ENCODE measurements at places on chromosomes 1 and 21.

GRCh38 chr1:225597926-225598575, 54.9 kb downstream of the ENAH start:
- DNase-seq, result no peak

GRCh38 chr1:233140974-233141373, 154.6 kb downstream of the PCNX2 start:
- no peak for DNase-seq

- DNase-seq, result no peak
Observed at GRCh38 chr1:155192346-155193274, 15.1 kb downstream of the THBS3 start.

GRCh38 chr1:30905916-30906620, 2.5 kb downstream of the SDC3 start:
- no peak for DNase-seq

GRCh38 chr1:46719689-46720088, 775 bp upstream of the EFCAB14 start:
- no peak for DNase-seq

DNA sequence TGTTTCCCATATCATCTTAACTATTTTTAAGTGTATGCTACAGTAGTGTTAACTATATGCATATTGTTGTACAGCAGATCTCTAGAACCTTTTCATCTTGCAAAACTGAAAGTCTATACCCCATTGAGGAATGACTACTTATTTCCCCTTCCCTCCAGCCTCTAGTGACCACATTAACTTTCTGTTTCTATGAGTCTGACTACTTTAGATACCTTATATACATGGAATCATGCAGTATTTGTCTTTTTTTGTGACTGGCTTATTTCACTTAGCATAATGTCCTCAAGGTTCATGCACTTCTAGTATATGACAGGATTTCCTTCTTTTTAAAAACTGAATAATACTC, 96.5 kb upstream of the BTG3 start:
- DNase-seq, result no peak

DNA sequence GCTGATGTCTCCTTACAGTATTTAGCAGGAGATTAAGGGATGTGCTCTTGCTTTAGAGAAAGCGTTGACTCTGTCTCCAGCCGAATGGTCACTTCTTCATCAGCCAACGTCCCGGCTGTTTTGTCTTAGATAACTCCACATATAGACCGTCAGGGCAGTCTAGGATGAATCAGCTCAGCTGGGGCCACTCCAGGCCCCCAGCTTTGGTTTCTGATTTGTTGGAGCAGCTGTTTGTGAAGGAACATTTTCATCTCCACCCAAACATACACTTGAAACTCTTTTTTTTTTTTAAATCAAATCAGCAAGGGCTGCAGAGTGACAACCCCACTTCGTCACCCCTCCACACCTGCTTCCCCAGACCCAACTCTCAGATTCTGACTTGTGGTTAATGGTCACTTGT, 206.1 kb upstream of the GALNT2 start:
- no peak for DNase-seq

GRCh38 chr1:43947874-43948437, 1.2 kb downstream of the IPO13 start:
- DNase-seq, result no peak

GRCh38 chr1:235045034-235045690, 83.5 kb downstream of the TOMM20 start:
- DNase-seq, result no peak

GRCh38 chr1:210597555-210598134, 268.9 kb downstream of the HHAT start:
- no peak for DNase-seq

DNA sequence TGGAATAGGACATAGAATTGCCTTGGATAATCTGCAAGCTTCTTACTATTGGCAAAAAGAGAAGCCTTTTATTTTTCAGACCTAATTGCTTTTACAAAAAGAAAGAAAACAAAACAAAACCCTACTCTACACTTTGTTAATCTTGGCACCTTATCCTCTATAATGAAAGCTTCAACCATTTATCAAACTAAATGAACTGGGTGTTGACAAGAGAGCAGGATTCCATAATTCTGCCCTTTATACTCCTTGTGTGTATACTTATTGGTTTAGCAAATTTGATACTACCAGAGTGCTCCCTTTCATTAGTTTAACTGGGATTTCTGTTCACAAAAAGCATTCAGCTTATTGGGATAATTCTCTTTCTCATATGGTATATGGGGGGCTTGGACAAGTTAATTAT, 3.0 kb upstream of the TMCC2 start:
- no peak for DNase-seq

- no peak for DNase-seq
Observed at GRCh38 chr1:116308276-116308675, 64.8 kb upstream of the ATP1A1 start.

- no peak for DNase-seq
Observed at GRCh38 chr21:26140926-26141325, 29.6 kb downstream of the APP start.

DNA sequence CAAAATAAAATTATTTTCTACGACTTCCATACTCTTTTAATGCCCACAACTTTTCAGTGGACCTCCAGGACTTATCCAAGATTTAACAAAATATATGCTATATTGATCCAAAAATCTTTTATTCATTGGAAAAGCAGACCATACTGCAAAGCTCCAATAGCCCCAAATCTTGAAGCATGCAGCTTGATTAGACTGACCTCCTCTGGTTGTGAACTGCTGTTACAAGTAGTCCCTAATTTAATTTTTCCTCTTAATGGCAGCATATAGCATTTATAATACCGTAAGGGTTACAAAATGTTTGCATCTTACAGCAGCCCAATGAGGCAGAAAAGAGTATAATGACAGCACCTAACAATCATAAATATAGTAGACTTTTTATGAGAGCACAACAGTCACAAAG, 49.8 kb downstream of the TPR start:
- no peak for DNase-seq

DNA sequence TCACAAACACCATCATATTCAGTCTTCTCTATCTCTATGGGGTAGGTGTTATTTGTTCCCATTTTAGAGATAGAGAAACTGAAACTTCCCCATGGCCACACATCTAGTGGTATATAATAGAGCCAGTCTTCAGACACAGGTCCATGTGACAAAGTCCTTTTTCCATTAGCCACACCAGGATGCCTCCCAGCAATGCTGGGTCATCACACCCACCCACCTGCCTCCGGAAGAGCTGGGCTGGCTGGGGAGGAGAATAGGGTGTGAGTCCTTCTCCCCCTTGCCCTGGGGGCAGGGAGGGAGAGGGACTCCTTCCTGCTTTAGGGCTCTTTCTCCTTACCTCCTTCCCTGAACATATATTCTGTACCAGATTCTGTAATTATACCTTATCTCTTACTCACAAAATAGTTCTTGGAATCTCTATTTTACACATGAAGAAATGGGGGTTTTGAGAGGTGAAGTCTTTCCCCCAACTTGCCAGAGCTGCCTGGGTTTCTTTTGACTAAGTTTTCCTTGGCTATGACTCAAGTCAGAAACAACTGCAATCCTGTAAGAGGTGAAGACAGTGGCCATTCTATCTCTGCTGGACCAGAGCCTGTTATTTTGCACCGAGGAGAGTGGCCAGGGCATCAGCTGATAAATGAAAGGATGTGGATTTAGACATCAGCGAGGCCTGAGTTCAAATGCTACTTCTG, 30.0 kb downstream of the SOX13 start:
- no peak for DNase-seq

GRCh38 chr1:28010969-28011368, 51.2 kb downstream of the XKR8 start:
- DNase-seq, result no peak

Data from activated CD4-positive, CD25-positive, alpha-beta regulatory T cell (primary cell).